NCI-H1417 treated with DMSO at 0.1 percent for 48 hours (cell line): ENCODE measurements at places on chromosomes 4 and X.

DNA sequence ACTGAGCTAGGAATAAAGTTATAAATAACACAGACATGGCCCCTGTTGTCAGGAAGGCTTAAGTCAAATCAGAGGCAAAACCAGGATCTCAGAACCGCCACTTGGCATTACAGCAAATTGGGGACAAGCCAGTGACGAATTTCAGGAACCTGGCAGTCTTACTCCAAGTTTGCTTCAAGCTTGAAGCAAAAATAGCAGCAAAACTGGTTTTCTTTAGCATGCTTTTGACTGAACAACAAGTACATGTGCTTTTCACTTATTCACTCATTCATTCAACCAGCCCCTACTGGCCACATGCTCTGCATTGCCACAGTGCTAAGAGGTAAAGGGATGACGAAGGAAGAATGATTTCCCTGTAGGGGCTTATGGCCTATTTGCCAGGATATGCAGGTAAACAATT, 253.9 kb upstream of the PPARGC1A start:
- DNase-seq: no peak

- DNase-seq: no peak
These were observed 2.6 kb upstream of the SEPTIN6 start for GRCh38 chrX:119695535-119696050.

DNA sequence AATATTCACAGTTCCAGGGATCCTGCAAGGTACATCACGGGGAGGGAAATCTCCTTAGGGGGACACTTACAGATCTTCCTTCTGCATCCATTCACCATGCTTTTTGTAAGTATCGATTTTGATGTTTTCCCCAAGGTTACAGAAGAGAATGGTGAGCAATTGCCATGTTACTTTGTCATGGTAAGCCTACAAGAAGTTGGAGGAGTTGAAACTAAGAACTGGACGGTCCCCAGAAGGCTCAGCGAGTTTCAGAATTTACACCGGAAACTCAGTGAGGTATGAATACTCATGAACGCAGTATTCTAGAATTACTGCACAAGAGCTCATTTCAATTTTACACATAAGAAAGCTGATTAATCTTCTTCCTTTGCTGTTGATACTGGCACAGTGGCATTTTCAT, 53.9 kb downstream of the LRP2BP start:
- DNase-seq: no peak

- no peak for DNase-seq
These were observed 700.6 kb downstream of the NLGN4X start for GRCh38 chrX:5528057-5528456.

DNA sequence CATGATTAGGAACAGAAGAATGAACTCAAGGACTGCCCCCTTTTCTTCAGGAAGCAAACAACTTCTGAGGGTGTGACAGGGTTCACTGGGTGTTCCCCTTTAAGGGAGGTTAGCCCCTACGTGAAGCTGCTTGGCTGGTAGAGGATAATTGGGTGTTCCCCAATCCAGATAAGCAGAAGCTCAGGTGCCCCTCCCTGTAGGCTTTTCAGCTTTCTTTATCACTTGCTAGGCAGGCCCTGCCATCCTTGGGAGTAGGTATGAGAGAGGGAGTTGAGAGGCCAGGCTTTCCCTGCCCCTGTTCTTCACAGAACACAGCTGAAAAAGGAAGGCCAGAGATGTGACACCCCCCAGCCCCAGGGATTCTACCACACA, 44.2 kb downstream of the RTL9 start:
- DNase-seq: no peak

DNA sequence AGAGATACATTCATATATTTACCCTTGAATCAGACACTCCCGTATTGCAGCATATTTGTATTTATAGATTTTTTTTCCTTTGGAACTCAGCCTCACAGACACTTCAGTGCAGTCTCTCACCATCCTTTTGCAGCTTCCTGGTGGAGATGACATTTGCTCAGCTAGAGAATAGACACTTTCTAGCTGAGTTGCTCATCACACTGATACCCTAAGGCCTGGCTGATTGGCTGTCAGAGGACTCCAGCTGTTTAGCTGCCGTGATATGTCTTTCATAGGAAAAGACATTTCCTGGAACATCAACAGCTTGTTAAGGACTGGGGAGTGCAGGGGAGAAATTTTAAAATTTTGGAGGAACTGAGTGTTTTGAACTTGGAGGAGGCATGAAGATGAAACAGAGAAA, 429.6 kb downstream of the SMARCA1 start:
- DNase-seq: no peak

DNA sequence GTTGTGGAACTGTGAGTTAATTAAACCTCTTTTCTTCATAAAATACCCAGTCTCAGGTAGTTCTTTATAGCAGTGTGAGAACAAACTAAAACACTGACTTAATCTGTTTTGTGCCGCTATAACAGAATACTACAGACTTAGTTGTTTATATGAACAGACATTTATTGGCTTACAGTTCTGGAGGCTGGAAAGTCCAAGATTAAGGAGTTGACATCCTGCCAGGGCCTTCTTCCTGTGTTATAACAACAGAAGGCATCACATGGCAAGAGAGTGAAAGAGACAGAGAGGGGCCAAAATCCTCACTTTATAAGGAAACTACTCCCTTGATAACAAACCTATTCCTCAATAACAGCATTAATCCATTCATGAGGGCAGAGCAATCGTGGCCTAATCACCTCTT, 42.5 kb upstream of the KCNIP4 start:
- no peak for DNase-seq

GRCh38 chrX:97844943-97845342, 961.2 kb downstream of the RPA4 start:
- DNase-seq: no peak

GRCh38 chr4:2364654-2365053, 53.8 kb downstream of the ZFYVE28 start:
- no peak for DNase-seq

- DNase-seq: no peak
These were observed 64.2 kb upstream of the SYTL5 start for GRCh38 chrX:37942170-37942569.

DNA sequence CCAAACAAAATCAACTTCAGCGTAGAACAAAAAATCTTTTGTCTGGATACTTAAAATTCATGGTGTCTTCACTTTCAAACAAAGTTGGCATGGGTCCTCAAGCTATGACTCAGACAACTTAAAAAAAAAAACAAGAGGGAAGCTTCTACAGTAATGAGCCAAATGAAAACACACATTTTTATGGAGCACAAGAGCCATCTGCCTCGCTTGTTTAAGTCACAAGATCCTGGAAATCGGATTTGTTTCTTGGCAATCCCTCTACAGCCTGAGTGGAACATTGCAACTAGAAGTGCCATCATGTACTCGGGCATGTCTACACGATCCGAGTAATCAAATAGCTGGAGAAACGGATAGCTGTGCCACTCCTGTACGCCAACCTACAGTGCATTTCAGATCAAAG, 22.6 kb downstream of the LAMP2 start:
- DNase-seq: no peak

- DNase-seq: no peak
These were observed 2.0 kb downstream of the RELL1 start for GRCh38 chr4:37684154-37684553.

DNA sequence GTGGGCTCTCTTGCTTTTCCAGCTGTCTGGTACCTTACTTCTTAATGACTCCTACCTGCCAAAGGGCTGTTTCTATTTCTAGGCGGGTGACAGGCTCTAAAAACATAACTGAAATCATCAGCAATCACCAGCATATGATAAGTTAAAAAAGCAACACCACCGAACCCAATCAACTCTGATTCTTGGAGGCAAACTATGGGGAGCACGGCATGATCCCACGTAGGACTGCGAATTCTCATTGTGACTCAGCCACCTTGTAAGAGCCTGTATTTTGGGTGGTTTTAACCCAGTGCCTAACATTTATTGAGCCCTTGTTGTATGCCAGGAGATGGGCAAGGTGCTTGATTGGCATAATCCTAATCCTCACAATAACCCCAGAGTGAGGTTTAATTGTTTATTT, 156.8 kb downstream of the PACRGL start:
- DNase-seq: no peak

- DNase-seq: no peak
These were observed 19.6 kb upstream of the CXCL5 start for GRCh38 chr4:74018116-74018515.

DNA sequence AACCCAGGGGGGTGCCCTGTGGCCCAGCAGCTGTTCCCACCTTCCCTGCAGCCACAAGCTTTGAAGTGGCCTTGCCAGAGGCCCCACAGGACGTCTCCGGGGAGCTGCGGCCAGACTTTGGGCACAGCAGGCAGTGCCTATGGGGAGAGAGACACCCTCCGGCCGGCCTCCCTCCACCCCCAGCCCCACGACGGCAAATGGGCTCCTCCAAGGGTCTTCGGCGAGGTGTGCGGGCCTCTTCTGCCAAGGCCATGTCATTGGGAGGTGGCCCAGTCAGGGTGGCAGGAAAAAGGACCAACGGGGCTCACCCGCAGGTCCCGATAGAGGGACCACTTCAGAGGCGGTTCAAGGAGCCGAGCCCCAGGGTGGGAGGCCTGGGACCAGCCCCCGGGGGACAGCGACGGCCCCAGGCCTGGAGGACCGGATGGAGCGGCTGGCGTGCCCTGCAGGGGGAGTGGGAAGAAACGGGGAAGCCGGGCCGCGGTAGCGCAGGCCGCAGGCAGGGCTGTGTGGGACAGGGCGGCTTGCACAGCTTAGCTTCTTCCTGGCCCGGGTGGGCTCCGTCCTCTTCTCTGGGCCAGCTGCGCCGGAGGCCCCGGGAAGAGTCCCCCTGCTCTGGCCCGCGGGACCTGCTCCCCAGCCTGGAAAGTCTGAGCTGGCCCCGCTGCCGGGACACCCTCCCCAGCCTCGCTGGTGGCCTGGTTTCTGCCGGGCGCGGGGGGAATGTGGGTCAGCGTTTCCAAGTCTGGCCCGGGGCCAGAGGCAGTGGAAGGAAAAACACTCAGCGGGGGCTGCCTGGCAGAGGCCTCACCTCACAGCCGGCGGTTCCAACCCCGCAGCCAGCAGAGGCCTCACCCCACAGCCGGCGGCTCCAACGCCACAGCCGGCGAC, 21.9 kb upstream of the SPON2 start:
- DNase-seq: no peak

- DNase-seq: no peak
These were observed 38.5 kb upstream of the MED14 start for GRCh38 chrX:40773809-40774208.

DNA sequence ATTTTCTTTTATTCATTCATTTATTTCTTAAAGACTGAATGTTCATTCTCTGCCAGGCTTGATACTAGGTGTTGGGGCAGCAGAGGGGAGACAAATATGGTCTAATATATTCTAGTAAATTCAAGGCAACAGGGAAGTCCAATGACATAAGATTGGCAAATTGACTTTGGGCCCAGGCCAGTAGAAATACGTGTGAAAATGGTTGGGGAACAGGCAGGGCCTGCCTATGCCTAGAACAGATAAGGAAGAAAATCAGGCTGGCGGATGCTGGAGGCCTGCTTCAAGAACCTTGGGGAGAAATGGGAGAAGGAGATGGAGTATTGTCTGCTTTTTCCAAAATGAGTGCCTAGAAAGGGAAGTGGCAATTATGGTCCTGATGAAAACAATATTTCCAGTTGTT, 108.6 kb downstream of the RTL5 start:
- DNase-seq: no peak

GRCh38 chr4:78880874-78881492, 58.3 kb downstream of the PAQR3 start:
- DNase-seq: no peak

DNA sequence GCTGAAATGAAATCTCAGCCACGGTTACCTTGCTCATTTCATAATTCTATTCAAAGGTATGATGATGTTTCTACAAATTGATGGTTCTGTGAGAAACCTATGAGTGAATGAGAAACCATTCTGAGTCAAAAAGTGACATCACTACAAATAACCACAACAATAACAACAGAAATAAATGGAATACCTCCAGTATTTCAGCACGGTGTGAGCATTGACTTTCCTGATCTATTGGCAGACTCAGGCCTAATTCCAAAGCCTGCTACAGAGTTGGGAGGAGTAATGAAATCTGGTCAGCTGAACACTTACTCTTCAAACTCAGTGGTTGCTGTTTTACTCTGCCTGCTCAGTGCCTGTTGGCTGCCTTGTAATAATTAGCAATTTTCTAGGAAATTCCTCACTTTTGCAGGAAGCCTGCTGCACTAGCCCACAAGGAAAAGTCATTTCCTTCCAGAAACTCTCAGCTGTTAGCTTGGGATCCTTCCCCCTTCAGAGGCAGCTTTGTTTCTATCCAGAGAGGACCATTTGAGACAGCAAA, 18.8 kb upstream of the SYNPO2 start:
- no peak for DNase-seq

DNA sequence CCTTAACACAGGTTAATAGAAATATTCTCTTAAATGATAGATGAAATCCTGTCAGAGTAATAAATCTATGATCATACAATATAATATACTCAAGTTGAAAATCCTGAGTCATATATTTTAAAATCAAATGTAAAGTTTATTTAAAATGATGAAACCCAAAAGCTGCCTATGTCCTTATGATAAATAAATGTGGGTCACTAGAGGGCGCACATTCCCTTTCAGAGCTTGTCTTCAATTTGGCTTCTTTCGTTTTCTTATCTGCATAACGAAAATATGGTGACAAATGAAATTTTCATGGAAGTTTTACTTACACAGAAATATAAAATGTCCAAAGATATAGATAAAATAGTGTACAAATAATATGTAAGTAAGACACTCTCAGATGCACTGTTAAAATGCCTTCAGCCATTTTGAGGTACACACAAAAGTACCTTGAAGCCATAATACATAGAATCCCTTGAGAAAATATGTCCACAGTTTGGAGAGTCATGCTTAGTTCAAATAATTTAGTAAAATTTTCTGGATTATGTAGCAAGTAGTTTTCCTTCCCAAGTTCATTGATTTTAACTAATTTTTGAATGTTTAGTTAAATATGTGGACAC, 680.4 kb downstream of the DMD start:
- DNase-seq: peak; percentile 40

DNA sequence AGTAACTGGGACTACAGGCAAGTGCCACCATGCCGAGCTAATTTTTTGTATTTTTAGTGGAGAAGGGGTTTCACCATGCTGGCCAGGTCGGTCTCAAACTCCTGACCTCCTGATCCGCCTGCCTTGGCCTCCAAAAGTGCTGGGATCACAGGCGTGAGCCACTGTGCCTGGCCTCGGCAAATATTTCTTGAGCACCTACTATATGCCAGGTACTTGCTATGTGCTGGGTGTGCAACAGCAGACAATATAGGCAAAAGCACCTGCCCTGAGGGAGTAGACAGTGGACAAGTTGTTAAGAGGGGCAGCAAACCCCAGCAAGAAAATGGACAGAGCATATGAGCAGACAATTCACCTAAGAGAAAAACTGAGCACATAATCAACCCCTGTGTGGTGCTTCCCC, 51.0 kb upstream of the CDKN2AIP start:
- no peak for DNase-seq

DNA sequence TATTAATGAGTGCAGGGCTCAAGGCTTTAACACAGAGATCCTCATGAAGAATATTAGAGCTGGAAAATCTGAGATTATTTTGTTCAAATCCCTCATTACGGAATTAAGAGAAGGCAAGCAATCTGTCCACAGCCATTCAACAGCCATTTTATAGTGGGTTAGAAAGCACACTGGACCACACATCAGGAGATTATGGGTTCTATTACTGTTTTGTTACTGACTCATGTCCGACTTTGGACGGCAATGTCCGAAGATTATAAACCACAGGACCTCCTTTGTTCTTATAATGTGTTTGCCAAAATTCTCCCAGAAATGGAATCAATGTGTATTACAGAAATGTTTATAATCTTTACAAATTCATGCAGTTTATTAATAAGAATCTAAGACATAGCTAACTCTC, 8.1 kb downstream of the LAMTOR3 start:
- no peak for DNase-seq
